Urinary bladder (tissue), 4 donors: ENCODE measurements at places on chromosomes 3 and 15.

- DNase-seq, result no peak
Observed at GRCh38 chr15:97966246-97966645, 5.7 kb downstream of the ARRDC4 start.

DNA sequence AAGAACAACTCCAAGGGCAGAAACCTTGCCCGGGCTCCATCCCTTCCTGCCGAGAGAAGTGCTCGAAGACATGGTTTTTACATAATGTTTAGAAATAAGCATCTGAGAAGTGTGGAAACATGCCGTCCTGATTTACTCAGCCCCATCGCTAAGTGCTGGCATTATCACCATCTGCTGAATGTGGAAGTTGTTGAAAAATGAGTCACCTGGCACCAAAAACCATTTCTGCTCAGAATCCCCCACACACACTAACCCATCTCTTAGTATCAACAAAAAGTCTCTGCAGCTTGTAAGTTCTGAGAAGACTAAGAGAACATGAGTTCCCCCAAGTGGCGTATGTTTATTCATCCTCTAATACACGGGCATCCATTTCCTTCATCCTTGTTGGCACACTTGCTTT is 51.0 kb upstream of the ARL8B start:
- DNase-seq, result no peak

- no peak for DNase-seq
Observed at GRCh38 chr15:83954506-83954905, 281.1 kb upstream of the GOLGA6L4 start.

DNA sequence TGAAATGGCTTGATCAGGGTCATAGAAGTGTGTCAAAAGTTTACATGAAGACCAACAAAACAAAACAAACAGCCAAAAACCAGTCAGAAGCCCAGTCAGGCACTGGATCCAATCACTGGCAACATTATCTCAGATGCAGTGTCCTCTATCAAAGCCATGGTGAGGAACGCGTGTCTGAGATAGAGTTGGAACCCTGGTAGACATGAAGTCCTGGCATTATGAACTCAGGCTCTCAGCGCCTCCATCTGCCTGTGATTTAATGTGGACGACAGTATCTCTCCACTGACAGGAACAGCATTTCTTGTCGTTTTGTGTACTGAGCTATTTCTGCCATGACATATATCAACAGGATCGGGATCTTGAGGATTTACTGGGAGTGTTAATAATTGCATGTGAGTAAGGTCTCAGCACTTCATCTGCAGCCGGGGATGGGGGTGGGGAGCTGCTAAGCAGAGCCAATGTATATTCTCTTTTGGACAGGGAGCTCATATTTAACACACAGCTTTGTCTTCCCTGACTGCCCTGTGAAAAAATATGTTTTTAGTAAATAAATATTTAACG is 1120.0 kb downstream of the IGSF11 start:
- DNase-seq, result no peak

DNA sequence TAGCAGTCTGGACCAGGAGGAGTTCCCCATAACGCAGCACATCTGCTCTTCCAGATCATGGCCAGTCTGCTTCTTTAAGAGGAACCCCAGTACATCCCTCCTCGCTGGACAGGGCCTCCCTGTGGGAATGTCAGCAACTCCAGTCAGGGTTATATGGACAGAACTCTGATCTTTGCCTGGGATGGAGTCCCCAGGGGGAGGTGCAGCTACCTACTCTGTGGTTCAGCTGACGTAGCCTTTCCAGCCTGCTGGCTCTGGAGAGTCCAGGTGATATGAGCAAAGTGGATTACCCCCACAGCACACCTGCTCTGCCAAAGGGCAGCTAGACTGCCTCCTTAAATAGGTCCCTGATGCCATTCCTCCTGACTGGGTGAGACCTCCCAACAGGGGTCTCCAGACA is 417.1 kb upstream of the EPHA3 start:
- no peak for DNase-seq

DNA sequence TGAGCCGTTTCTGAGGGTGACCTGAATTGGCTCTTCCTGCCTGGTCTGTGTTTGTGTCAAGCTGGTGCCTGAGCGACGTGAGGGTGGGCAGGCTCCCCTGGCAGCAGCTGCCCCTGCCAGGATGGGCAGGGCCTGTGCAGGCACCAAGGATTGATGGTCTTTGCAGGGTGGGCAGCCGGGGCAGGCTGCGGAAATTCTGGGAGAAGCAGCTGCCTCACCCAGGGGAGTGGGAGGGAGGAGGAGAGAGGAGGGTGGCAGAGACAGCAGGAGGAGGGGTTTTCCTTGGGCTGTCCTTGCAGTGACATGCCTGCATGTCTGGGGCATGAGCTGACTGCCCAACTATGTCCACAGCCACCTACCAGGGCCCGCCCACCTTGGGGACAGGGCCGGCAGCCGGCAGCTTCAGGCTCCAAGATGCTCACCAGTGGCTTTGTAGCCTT is 27.9 kb upstream of the SLC6A6 start:
- DNase-seq, result no peak

GRCh38 chr3:46017720-46018119 is 9.6 kb downstream of the XCR1 start:
- DNase-seq, result no peak

GRCh38 chr3:16484984-16485383 is 28.5 kb downstream of the RFTN1 start:
- DNase-seq, result no peak

- DNase-seq, result no peak
Observed at GRCh38 chr15:70853318-70853972, 512 bp downstream of the LARP6 start.

GRCh38 chr3:142651711-142652110 is 55.5 kb downstream of the PLS1 start:
- DNase-seq, result no peak
